ENCODE measurements at places on chromosomes 11 and 22.

- no peak for DNase-seq
Observed at GRCh38 chr11:72079819-72080325, 470 bp downstream of the NUMA1 start.

DNA sequence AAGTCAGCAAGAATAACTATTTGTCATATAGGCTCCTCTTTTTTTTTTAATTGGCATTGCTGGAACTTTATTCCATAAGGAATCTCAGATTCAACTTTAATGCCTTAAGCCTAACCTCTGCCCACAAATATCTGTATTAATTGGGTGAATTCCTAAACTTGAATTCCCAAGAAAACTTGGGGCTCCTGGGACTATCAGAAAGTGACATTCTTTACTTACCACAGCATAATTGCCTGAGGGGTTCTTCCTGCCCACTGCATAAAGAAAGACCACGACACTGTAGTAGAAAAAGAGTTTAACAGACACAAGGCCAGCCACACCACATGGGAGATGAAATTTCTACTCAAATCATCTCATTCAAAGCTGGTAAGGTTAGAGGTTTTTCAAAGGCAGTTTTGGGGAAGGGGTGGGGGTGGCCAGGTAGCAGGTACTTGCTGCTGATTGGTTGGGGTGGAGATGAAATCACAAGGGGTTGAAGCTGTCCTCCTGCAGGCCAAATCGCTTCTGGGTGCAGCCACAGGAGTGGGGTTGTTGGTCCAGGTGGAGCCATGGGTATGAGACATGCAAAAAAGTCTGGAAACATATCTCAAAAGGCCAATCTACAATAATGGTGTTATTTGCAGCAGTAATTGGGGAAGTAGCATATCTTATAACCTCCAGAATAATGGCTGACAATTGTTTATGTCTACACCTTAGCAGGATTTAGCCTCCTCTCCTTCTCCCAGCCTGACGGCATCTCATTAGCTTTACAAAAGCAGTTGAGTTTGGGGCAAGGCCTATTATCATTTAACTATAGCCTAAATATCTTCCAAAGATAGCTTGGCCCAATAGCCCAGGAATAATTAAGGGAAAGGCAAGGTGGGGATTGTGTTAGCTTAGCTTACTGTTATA is 4.8 kb upstream of the NLRP10 start:
- no peak for DNase-seq

DNA sequence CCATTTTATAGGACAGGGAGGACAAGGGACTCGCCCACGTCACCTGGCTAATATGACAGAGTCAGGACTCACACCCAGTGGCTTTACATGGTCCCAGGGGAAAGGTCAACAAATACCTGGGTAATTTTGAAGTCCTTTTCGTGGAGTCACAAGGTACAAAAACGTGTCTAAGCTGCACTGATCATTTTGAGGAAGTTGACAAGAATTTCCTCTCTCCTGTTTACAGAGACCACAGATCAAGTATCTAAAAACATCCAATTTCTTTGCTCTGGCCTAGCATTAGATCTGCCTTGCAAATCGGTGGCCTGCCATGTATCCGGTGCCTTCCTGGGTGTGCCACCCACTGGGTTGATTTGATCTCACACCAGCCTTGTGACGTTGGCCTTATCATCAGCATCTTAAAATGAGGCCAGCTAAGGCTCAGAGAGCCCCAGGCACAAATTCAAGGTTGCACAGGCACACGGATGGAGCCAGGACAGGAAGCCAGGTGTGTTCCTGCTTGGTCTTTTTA is 17.6 kb downstream of the GDPD5 start:
- peak; percentile 30 for DNase-seq

DNA sequence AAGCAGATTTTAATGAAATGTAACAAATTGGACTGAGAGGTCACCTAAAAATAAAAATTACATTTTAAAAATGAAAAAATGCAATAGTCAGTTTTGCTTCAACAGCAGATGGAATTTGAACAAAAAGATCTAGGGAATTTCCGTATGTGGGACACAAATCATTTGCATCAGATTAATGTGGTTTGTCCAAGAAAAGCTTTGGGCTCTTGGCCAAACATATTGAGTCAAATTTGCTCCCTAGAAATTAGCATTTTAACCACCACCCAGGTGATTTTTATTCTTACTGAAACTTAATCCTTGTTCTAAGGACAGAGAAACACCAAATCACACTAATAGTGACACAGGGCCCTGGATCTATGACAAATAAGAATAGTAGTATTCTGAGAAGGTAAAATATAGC is 1477.8 kb downstream of the FAM181B start:
- no peak for DNase-seq

DNA sequence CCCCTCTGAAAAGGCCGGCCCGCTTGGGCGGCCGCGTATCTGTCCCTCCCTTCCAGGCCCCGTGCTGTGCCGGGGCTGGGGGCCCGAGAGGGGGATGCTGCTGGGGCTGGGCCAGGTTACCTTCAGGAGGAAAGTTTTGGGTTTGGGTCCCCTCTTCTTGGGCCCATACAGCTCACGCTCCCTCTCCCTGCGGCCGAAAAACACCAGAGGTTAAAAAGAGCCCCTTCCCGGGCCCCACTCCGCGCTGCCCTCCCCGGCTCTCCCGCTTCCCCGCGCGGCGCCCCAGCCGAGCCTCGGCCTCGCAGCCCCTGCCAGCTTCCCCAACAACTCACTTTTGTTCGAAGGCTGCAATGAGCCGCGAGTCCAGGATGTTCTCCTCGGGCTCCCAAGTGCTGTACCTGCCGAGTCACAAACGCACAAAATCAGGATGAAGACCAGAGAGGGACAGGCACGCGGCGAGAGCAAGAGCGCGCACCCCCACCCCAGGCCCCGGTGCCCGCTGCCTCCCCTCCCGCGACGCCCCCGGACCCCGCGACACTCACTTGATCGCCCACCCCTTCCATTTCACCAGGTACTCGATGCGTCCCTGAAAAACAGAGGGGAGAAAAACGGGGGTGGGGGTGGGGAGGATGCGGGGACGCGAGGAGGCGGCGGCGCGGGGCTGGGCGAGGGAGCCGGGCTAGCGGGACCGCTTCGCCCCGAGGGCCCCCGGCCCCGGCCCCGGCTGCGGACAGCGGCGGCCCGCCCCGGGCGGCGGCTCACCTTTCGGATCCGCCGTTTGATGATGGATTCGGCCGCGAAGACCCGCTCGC is 450 bp downstream of the CBX6 start:
- peak; percentile 46 for DNase-seq

DNA sequence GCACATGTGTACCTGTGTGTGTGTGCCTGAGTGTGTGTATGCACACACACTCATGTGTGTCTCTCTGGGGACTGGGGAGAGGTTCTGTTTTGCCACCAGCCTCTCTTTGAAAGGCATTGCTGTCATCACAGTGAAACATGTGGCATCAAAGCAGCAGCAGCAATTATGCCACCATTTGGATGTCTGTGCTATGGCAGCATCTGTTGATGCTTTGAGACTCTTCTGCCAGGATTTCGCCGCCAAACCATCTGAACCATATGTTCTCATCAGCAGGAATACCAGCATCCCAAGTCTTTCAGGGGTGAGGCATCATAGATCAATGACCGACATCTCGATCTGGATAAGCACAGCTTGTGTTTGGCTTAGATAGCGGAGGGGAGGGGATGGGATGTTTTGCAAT is 168.6 kb downstream of the FAT3 start:
- DNase-seq: no peak

GRCh38 chr11:104968355-104968855 is at the start of gene CASP4:
CASP4 (minus strand) TSS chr11:104968574; CDS start chr11:104968525, 49 bp downstream.
- no peak for DNase-seq

GRCh38 chr11:12636871-12637410 is 37.3 kb upstream of the TEAD1 start:
- DNase-seq: no peak

DNA sequence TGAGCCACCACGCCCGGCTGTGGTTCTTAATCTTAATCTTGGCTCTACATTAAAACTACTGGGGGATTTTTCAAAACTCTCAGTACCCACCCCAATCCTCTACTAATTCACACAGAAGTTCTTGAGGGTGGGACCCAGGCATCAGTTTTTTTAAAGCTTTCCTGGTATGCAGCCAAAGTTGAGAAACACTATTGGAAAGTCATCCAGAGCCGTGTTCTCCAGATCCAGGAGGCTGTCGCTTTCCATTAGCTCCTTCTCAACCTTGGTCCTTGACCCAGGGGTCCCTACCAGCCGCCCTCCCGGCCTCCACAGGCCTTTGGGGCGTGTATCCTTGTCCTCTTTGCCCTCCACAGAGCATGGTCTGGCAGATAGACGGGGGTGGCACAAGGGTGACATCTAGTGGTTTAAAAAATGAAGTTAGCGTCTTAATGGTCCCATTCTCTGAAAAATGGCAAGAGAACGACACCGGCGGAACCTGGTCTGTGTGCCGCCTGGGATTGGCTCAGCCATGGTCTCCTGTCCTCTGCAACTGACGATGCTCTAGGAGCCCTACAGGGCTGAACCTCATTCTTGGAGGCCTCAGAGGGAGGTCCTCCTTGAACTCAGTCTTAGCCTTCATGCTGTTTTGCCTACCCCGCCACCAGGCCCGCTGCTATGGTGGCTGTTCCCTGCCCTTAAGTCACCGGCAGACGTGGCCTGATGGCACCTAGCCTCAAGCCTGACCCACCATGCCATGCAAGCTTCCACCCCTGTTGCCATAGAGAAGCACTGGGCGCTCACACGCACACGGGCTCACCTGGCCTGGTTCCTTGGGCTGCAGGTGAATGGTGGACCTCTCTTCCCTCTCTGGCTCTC is 152.0 kb upstream of the SYN3 start:
- peak; percentile 28 for DNase-seq

- peak; percentile 52 for DNase-seq
Observed at GRCh38 chr22:20750461-20751184, 23.3 kb upstream of the SERPIND1 start.

DNA sequence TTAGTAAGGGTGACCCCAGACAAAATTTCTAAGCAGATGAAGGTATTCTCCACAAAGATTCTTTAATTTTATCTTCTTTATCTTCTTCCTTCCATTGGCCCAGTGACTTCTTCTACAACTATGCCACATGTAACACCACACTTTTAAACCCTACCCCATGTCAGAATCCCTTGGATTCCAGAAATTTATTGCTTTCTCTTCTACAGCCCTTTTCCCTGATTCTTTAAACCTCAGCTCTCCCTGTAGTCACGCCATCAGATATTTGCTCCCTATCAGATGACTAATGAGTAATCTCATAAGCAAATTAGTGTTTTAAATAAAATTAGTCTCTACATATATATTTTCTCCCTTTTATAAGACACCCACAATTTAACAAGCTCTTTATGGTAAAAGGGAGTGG is 423.4 kb upstream of the CHORDC1 start:
- no peak for DNase-seq

DNA sequence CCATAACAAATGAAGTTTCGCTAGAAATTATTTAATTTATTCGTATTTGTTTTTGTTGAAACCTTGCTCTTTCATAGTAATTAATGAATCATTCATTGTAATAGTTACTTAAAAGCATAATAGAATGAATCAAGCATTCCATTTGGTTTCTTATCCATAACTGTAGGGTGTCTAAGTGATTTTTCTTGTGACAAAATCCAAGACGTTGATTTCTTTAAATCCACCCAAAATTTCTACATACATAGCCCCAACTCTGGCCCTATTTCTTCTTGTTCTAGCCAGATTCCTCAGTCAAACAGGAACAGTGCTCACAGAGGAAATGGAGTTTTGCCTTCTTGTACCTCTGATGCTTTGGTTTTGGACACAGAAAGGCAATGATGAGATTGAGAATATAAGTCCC is 25.5 kb downstream of the UBASH3B start:
- DNase-seq: no peak

DNA sequence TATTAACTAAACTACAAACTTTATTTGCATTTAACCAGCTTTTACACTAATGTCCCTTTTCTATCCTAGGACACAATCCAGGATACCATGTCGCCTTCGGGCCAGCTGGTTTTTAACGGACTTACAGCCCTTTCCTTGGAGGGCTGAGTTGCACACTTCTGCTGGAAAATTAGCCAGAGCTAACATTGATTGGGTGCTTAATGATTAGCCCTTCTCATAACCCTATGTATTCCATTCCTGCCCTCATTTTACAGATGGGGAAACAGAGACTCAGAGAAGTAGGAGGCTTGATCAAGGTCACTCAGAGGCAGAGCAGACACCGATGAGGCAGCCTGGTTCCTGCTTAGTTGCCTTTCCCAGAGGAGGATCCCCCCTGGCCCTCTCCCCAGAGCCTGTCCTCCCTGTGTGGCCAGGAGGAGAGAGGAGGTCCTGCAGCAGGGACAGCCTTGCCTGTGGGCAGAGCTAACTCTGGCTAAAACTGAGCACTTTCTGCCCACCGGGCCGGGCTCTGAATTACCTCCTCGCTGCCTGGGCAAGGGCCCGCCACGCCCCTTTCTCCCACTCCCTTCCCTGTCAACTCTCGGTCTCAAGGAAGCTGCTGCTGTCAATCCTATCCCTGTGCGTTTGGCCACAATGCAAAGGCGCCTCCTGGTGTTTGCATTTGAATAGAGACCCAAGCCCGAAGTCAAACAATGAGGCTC is 59.6 kb upstream of the PAX6 start:
- peak; percentile 29 for DNase-seq

- no peak for DNase-seq
Observed at GRCh38 chr22:46854125-46854870, 91.8 kb downstream of the TBC1D22A start.

DNA sequence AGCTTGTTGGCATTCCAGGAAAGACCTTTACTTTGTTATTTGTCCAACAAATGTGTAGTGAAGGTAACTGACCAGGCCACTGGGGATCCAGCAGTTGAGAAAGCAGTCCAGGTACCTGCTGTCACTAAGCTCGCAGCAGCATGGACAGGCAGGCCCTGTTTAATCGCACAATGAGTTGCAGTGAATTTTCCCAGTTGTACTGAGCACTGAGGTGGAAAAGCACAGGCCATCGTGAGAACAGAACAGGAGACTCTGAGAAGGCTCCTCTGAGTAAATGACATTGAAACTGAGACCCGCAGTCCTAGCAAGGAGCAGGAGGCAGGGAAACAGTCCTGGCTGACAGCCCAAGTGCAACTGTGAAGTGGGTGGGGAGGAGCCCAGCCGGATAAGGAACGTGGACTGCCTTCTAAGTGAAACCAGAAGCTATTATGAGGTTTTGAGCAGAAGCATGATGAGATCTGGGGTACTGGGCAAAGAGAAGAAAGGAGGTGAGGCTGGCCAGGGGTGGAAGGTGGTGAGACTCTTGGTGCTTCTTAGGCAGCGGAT is 39.8 kb upstream of the CDON start:
- no peak for DNase-seq

DNA sequence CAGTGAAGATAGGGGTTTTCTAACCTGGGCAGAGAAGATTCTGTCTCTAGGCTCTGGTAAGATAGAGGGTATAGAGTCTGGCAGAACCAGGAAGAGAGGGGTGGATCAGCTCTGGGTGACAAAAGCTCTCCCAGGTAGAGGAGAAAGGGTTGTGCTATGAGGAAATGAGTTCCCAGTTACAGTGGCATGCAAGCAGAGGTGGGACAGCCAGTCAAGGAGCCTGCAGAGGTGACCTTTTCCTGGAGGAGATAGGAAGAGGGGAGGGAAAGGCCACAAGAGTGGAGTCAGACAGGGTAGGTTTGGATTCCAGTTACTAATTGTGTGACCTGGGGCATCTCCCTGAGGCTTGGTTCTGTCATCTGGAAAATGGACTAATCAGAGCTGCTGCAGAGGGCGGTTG is 3.4 kb upstream of the CAPN5 start:
- DNase-seq: no peak

All from activated CD4-positive, alpha-beta T cell treated with anti-CD3 and anti-CD28 coated beads for 48 hours (primary cell).